Activated CD4-positive, alpha-beta T cell treated with anti-CD3 and anti-CD28 coated beads, Interleukin-2, amount 10 ng/mL, durations not matched to agents 7 days and 5 days (primary cell): ENCODE measurements at places on chromosomes 7 and 10. TPM values are rescaled to one million over a fixed set of nuclear protein-coding genes. Genes with fewer than 3 reads are reported as not detected.
A peak's percentile ranks its signal among the peaks of the same experiment; 100 is the strongest.

DNA sequence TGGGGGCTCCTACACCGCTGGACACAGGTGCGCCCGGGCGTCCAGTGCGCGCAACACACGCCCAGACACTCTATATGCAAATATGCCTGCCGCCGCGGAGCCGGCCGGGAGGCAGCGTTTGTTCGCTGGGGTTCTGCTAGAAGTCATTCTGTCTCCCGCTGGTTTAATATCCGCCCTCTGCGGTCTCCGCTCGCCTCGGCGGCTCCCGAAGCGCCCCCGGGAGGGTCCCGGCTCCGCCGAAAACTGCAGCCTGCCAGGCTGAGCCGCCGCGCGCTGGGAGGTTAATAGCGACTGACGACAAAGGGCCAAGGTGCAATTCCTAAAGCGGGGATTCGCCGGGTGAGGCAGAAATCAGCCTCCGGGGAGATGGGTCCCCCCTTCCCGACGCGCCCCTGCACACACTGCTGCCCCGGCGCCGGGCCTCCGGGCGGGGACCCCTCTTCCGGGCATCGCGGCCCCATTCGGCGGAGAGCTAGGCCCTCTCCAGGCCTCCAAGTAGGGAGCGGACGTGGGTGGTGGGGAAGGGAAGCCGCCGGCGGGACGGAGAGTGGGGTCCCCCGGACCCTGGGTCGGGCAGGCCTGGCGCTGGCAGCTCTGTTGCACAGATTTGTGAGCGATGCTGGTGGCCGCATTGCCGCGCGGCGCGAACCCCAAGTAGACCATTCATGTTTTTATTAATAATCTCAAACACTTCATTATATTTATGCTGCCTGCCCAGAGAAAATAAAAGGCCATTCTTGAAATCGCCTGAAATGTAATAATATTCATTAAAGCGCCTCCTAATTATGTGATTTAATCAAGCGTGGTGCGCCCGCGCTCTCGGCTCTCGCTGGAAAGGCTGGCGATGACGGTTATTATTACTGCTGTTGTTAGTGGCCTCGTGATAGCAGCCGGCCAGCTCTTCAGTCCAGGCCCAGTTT lies 9.1 kb downstream of the EN2 start:
- H3K36me3 ChIP-seq, result no peaks in the 10 kb centered on the region
- H3K4me1 ChIP-seq, result peaks cover 3% of the 10 kb centered on the region
- DNase-seq, result peak; percentile 33
- H3K4me3 ChIP-seq, result no peak overlapping the region
- peaks cover 85% of the 10 kb centered on the region for H3K27me3 ChIP-seq
- peak overlapping the region; percentile 50 for H3K27ac ChIP-seq

DNA sequence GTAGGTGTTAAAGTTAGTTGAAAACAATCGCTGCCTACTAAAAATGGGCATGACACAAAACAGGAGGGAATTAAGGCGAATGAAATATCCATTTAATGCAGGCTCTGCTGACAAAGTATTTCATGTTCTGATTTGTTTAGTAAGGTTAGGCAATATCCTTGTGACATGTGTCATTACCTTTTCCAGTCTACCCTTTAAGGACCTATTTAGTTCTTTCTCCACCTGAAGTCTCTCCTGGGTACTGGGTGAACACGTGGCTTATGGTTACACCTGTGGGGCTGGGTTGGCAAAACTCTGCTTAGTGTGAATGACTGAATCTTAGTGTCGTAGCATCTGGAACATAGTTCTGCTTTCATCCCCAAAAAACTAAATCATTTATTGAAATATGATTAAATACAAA lies 313.5 kb downstream of the CCDC3 start:
- no peak overlapping the region for H3K4me3 ChIP-seq
- no peak for DNase-seq
- no peaks in the 10 kb centered on the region for H3K27me3 ChIP-seq
- H3K36me3 ChIP-seq, result no peaks in the 10 kb centered on the region
- no peaks in the 10 kb centered on the region for H3K4me1 ChIP-seq

- H3K36me3 ChIP-seq, result no peaks in the 10 kb centered on the region
- no peaks in the 10 kb centered on the region for H3K4me1 ChIP-seq
- no peak overlapping the region for H3K27ac ChIP-seq
- DNase-seq, result no peak
- no peak overlapping the region for H3K4me3 ChIP-seq
These were observed 177.4 kb upstream of the NPVF start for GRCh38 chr7:25405736-25406135.

GRCh38 chr7:129163875-129164544 lies 19.5 kb downstream of the TSPAN33 start:
- peaks cover 10% of the 10 kb centered on the region for H3K4me1 ChIP-seq
- H3K4me3 ChIP-seq, result no peak overlapping the region
- peak; percentile 34 for DNase-seq
- H3K36me3 ChIP-seq, result no peaks in the 10 kb centered on the region

DNA sequence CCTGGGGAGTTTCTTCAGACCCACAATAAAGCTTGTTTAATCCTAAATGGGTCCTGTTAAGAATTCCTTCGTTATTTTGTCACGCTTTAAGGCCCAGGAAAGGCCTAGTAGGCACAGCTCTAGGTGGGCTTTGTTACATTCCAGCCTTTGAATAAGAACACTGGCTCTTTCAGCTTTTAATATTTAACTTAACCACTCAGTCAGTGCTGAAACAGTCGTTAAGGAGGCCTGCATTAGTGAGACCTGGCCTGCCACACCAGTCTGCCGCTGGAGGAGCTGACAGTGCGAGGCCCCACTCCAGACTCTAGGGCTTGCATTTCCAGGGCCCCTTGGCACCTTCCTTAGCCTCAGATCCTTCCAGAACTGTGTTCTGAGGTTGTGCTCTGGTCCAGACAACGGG lies 351.4 kb downstream of the GLRX3 start:
- no peaks in the 10 kb centered on the region for H3K27me3 ChIP-seq
- no peak overlapping the region for H3K4me3 ChIP-seq
- no peaks in the 10 kb centered on the region for H3K4me1 ChIP-seq

- DNase-seq, result no peak
- no peaks in the 10 kb centered on the region for H3K27me3 ChIP-seq
- H3K36me3 ChIP-seq, result no peaks in the 10 kb centered on the region
- H3K4me1 ChIP-seq, result no peaks in the 10 kb centered on the region
These were observed 386.3 kb downstream of the TNS3 start for GRCh38 chr7:47195641-47196040.

DNA sequence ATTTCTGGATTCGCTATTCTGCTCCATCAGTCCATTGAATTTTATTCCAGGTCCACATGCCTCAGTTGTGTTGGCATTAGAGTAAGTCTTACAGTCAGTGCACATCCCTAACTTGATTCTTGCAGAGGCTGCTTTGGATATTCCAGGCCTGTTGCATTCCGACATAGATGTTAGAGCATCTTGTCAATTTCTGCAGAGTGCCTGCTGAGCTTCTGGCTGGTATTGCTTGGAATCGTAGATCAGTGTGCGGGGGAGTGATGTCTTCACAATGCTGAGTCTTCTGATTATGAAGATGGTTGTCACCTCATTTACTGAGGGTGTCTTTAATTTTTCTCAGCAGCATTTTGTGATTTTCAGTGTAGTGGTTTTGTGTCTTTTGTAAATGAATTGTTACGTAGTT lies 45.2 kb downstream of the INPP5A start:
- no peak overlapping the region for H3K4me3 ChIP-seq
- H3K4me1 ChIP-seq, result peaks cover 4% of the 10 kb centered on the region
- H3K27ac ChIP-seq, result no peak overlapping the region
- H3K27me3 ChIP-seq, result peaks cover 5% of the 10 kb centered on the region

GRCh38 chr10:33485276-33485675 lies 150.8 kb upstream of the NRP1 start:
- no peak for DNase-seq

- no peak overlapping the region for H3K4me3 ChIP-seq
- no peaks in the 10 kb centered on the region for H3K36me3 ChIP-seq
These were observed 2.2 kb downstream of the MEOX2 start for GRCh38 chr7:15684111-15684800.

DNA sequence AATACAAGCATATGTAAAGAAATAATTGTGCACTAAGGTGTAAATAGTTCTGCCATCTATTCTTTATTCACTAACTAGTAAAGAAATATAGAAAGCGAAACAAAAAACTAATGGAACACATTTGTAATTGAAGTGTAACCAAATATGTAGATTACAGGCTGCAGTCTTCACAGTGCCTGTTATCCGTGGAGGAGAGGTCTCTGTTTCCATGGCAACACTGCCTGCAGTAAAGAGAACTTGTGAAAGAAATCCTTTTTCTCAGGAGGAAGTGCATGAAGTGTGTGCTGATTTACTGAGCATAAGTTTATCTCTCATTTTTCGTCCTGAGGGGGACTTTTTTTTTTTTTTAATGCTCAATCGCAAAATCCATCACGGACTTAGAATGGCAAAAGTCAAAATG lies 102.5 kb downstream of the APBB1IP start:
- DNase-seq, result peak; percentile 14
- peaks cover 28% of the 10 kb centered on the region for H3K4me1 ChIP-seq
- H3K27ac ChIP-seq, result no peak overlapping the region
- H3K36me3 ChIP-seq, result peaks cover 60% of the 10 kb centered on the region
- no peak overlapping the region for H3K4me3 ChIP-seq

GRCh38 chr7:38451840-38452239 lies 178.4 kb upstream of the TARP start:
- H3K4me3 ChIP-seq, result no peak overlapping the region
- H3K4me1 ChIP-seq, result no peaks in the 10 kb centered on the region
- no peak overlapping the region for H3K27ac ChIP-seq
- H3K27me3 ChIP-seq, result peaks cover 2% of the 10 kb centered on the region

- no peaks in the 10 kb centered on the region for H3K4me1 ChIP-seq
- H3K27me3 ChIP-seq, result peaks cover 6% of the 10 kb centered on the region
- H3K4me3 ChIP-seq, result no peak overlapping the region
These were observed 309.4 kb downstream of the RPS24 start for GRCh38 chr10:78342827-78343653.

DNA sequence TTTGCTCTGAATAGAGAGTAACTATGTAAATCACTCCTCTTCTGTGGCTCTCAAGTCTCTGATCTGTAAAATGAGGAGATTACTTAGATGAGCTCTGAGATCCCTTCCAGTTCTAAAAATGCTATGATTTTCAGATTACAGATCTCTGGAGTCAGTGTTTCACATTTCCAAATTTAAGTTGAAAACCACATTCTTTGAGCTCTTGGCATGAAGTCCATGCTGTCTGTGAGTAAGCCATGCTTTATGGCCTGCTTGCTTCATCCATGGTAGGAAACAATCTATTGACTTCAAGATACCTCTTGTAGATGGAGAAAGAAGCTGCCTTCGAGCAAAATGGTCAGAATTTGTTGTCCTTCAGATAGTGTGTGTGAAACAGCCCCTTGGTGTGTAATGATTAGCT lies 64.9 kb downstream of the CELF2 start:
- no peaks in the 10 kb centered on the region for H3K36me3 ChIP-seq
- no peak overlapping the region for H3K27ac ChIP-seq
- no peak for DNase-seq
- H3K4me3 ChIP-seq, result no peak overlapping the region

DNA sequence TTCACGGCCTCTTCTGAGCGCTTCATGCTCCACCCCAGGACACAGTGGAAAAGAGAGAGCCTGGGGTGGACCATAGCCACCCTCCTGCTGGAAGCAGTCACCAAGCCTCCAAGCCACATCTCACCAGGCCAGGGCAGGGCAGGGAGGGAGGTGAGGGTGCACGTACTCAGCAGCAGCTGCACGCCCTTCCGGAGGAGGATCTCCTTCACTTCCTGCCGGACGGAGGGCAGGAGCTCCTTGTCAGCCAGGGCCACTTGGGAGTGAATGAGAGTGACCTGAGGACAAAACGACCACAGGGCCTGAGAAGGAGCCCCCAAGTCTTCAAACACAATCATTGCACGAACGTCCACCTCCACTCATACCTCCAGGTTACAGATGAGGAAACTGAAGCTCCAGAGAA lies 15.0 kb downstream of the AIFM2 start:
- H3K4me1 ChIP-seq, result peaks cover 5% of the 10 kb centered on the region
- no peaks in the 10 kb centered on the region for H3K27me3 ChIP-seq
- no peak for DNase-seq
- H3K27ac ChIP-seq, result no peak overlapping the region
- H3K4me3 ChIP-seq, result no peak overlapping the region
- H3K36me3 ChIP-seq, result peaks cover 6% of the 10 kb centered on the region

The SHH gene
- total RNA-seq, result not detected

The SLC39A12 gene
- total RNA-seq, result not detected

The COL28A1 gene
- total RNA-seq, result not detected

The SIRT1 gene
- total RNA-seq, result 21.9 TPM

The HMX3 gene
- not detected for total RNA-seq

The NEUROG3 gene
- total RNA-seq, result not detected

The KIAA1549 gene
- total RNA-seq, result 0.12 TPM

The DMBT1 gene
- total RNA-seq, result not detected

The PLAC9 gene
- not detected for total RNA-seq

The EN2 gene
- not detected for total RNA-seq

The RBP3 gene
- not detected for total RNA-seq

The POM121L12 gene
- not detected for total RNA-seq
